ENCODE measurements at places on chromosomes 12 and 14.

GRCh38 chr12:10372559-10372958 is 17.3 kb downstream of the KLRK1 start:
- no peak for DNase-seq

- DNase-seq = no peak
These were observed 1468.5 kb upstream of the TMEM132C start for GRCh38 chr12:126798449-126798848.

- DNase-seq = no peak
These were observed 23.8 kb downstream of the JAG2 start for GRCh38 chr14:105144666-105145380.

GRCh38 chr12:68876461-68876860 is 56.5 kb downstream of the CPM start:
- DNase-seq = no peak

GRCh38 chr12:51937926-51938325 is 13.6 kb upstream of the ACVR1B start:
- no peak for DNase-seq
